ENCODE measurements at places on chromosomes 16 and 17. TPM values are rescaled to one million over a fixed set of nuclear protein-coding genes. Genes with fewer than 3 reads are reported as not detected.
A peak's percentile ranks its signal among the peaks of the same experiment; 100 is the strongest.

DNA sequence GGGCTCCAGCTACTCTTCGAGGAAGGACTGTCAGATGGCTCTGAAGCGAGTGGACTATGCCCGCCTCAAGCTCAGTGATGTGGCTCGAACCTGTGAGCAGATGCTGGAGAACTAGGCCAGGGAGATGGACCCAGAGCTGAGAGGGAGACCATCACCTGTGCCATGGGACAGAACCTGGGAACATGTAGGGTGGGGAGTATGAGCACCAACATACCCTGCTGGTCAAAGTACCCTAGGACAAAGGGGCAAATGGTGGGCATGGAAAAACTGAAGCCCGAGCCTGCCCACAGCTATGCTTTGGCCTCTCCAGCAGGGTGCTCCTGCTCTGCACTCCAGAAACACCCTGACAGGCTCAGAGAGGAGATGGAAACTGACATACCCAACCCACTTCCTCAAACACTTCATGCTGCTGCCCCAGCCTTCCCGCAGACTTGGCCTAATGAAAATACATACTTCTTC lies 1.9 kb downstream of the MED11 start:
- H3K27ac ChIP-seq = no peak overlapping the region
- peaks cover 10% of the 10 kb centered on the region for H3K4me1 ChIP-seq
- no peaks in the 10 kb centered on the region for H3K27me3 ChIP-seq
- no peak overlapping the region for H3K4me3 ChIP-seq
- DNase-seq = no peak

GRCh38 chr17:27368980-27369379 lies 75.1 kb downstream of the WSB1 start:
- no peak overlapping the region for H3K4me3 ChIP-seq
- H3K36me3 ChIP-seq = no peaks in the 10 kb centered on the region
- H3K4me1 ChIP-seq = no peaks in the 10 kb centered on the region
- no peaks in the 10 kb centered on the region for H3K27me3 ChIP-seq
- H3K27ac ChIP-seq = no peak overlapping the region

- H3K27me3 ChIP-seq = no peaks in the 10 kb centered on the region
- no peaks in the 10 kb centered on the region for H3K36me3 ChIP-seq
- DNase-seq = no peak
- H3K27ac ChIP-seq = no peak overlapping the region
These were observed 22.8 kb downstream of the UBALD1 start for GRCh38 chr16:4591706-4592470.

DNA sequence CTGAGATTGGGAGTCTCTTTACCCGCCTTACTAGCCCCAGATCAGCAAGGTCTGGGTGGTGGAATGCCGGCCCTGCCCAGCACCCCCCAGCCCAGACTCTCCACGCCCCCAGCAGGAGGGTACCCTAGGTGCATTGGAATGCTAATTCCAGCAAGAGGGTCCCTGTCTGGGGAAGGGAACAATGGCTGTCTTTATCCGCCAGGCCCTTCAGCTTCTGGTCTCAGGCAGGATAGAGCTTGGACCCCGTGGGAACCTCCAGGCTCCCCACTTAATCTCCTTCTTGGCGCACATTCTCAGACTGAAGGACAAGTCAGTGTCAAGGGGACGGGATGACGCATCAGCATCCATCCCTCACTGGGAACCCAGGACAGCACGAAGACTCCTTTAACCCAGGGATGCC lies 85.1 kb downstream of the LITAF start:
- DNase-seq = no peak
- H3K4me3 ChIP-seq = no peak overlapping the region
- H3K27me3 ChIP-seq = no peaks in the 10 kb centered on the region
- no peaks in the 10 kb centered on the region for H3K36me3 ChIP-seq
- H3K4me1 ChIP-seq = peaks cover 12% of the 10 kb centered on the region
- H3K27ac ChIP-seq = no peak overlapping the region

DNA sequence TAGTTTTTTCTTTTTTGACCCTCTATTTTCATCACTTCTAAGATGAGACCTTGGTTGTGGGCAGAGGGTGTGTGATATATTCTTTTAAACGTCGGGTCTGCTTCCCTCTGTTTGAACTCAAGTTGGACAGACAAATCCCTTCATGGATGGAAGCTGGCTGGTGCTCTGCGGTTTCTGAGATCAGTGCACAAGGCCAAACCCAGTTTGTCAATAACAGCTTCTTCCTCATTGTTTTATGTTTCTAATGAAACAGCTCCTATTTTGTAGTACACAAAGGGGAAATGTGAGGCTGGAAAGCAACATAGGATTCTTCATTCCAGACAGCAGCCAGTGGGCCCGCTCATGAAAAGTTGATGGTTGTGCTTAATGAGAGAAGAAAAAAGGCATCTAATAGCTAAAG lies 159.6 kb downstream of the PRKCA start:
- no peak overlapping the region for H3K27ac ChIP-seq
- H3K27me3 ChIP-seq = no peaks in the 10 kb centered on the region
- no peak overlapping the region for H3K4me3 ChIP-seq
- no peaks in the 10 kb centered on the region for H3K36me3 ChIP-seq
- DNase-seq = no peak
- peaks cover under 1% of the 10 kb centered on the region for H3K4me1 ChIP-seq

- no peak for DNase-seq
- no peak overlapping the region for H3K27ac ChIP-seq
- no peaks in the 10 kb centered on the region for H3K36me3 ChIP-seq
- no peaks in the 10 kb centered on the region for H3K27me3 ChIP-seq
- no peak overlapping the region for H3K4me3 ChIP-seq
- no peaks in the 10 kb centered on the region for H3K4me1 ChIP-seq
These were observed 27.5 kb upstream of the ADCY7 start for GRCh38 chr16:50238868-50239301.

DNA sequence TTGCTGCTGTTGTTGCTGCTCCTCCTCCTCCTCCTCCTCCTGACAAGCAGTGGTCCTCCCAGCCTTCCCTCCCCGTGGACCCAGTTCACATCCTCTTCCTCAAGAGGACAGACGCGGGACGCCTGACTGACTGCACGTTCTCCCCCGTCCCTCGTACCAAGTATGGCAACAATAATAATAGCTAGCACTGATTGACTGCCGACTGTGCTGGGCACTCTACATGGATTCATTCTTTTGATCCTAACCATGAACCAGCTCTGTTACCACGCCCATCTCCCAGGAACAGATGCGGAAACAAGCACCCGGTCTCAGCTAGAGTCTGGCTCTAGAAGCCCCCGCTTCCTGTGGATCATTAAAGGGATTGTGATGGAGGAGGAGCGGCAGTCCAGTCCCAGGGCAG lies 78.0 kb downstream of the GNAO1 start:
- DNase-seq = no peak
- no peak overlapping the region for H3K4me3 ChIP-seq
- H3K27ac ChIP-seq = no peak overlapping the region
- H3K36me3 ChIP-seq = no peaks in the 10 kb centered on the region
- H3K27me3 ChIP-seq = no peaks in the 10 kb centered on the region

DNA sequence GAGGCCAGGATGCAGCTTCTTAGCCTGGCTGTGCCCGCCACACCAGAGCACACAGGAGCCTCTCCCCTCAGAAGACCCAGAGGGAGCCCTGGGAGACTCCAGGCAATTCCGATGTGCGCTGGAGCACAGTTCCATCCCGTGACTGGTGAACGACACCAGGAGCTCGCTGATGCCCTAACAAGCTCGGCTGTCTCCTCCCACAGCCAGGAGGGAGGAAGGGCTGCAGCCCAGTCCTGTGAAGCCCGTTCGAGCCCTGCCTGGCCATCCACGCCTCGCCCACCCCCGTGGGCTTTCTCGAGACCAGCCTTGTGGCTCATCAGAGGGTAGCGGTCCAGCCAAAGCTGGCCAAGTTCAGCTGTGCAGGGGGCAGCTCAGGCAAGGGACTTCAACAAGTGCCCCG lies 21.8 kb upstream of the RASD1 start:
- H3K4me3 ChIP-seq = no peak overlapping the region
- H3K27ac ChIP-seq = no peak overlapping the region
- H3K36me3 ChIP-seq = no peaks in the 10 kb centered on the region
- H3K4me1 ChIP-seq = no peaks in the 10 kb centered on the region

DNA sequence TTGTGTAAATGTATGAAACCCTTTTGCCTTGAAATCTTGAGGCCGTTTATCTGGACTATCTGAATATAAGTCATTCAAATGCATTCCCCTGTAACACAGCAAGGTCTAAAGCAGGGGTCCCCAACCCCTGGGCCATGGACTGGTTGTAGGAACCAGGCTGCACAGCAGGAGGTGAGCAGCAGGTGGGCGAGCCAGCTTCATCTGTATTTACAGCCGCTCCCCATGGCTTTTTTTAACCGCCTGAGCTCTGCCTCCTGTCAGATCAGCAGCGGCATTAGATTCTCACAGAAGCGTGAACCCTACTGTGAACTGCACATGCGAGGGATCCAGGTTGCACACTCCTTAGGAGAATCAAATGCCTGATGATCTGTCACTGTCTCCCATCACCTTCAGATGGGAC lies 24.1 kb downstream of the DNAH3 start:
- no peaks in the 10 kb centered on the region for H3K4me1 ChIP-seq
- DNase-seq = no peak
- H3K27me3 ChIP-seq = no peaks in the 10 kb centered on the region
- H3K4me3 ChIP-seq = no peak overlapping the region
- no peak overlapping the region for H3K27ac ChIP-seq

GRCh38 chr17:32828822-32829221 lies 48.1 kb downstream of the MYO1D start:
- no peak overlapping the region for H3K4me3 ChIP-seq
- no peak for DNase-seq
- H3K36me3 ChIP-seq = no peaks in the 10 kb centered on the region
- no peaks in the 10 kb centered on the region for H3K4me1 ChIP-seq

- H3K36me3 ChIP-seq = no peaks in the 10 kb centered on the region
- peak within 1 kb of the TSS; percentile 89 for H3K4me3 ChIP-seq
- peak; percentile 82 for DNase-seq
- peaks cover 51% of the 10 kb centered on the region for H3K4me1 ChIP-seq
- H3K27me3 ChIP-seq = no peaks in the 10 kb centered on the region
- peak within 1 kb of the TSS; percentile 100 for H3K27ac ChIP-seq
These were observed at the start of gene SEPTIN1 for GRCh38 chr16:30382111-30382881. TSS of gene SEPTIN1 (minus strand) at chr16:30382561. CDS start at chr16:30382542, 19 bp downstream.

DNA sequence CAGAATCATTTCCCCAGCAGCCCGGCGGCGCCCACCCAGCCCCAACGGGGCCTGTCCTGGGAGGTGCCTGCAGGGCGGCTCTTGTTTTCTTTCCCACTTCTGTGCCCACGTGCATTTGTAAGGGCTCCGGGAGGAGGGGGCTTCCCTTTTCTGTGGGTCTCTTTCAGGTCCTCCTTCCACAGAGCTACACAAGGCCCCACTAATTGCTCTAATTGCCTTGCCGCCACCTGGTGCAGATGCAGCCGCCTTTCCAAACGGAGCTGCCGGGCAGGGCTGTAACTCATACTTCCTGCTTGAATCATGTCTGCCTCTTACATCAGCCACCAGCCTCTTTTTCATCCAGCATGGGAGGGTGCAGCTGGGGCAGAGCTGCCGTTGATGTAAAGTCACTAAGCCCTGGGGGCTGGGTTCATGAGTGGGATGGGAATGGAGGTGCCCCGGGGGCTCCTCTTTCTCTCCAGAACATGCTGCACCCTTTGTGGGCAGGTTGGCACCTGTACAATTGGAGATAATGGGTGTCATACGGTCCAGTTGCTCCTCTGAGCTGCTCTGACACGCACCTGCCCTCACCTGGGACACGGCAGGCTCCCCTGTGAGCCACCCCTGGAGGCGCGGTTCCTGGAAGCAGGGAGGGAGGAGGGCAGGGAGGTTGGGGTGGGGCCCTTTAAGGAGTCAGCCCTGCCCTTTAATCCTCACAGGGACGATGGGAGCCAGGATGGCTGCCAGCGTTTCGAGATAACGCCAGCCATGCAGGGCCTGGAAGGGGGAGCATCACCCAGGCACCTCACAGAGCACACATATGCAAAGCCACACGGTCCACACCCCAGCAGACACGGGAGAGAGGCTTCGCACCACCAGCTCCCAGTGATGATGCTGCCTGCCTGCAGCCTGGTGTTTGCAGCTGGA lies 41.1 kb upstream of the KLHDC4 start:
- no peaks in the 10 kb centered on the region for H3K27me3 ChIP-seq
- H3K27ac ChIP-seq = peak overlapping the region; percentile 68
- no peaks in the 10 kb centered on the region for H3K4me1 ChIP-seq
- peak; percentile 56 for DNase-seq
- H3K36me3 ChIP-seq = no peaks in the 10 kb centered on the region

DNA sequence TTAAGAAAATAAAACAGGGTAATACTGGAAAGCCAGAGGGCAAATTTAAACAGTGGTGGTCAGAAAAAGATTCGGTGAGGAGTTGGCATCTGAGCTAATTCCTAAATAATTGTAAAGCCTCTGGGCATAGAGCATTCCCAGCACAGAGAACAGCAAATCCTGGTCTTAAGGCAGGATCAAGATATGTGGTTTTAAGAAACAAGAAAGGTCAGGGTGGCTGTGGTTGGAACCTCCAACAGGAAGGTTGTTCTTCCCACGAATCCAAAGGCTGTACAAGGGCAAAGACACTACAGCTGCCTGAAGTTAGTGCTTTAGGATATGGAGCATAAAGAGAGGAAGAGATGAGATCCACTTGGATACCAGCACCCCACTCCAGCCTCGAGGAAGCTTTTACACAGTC lies 114.6 kb downstream of the ZNF18 start:
- H3K27me3 ChIP-seq = no peaks in the 10 kb centered on the region
- DNase-seq = no peak
- no peak overlapping the region for H3K4me3 ChIP-seq
- H3K4me1 ChIP-seq = no peaks in the 10 kb centered on the region
- no peaks in the 10 kb centered on the region for H3K36me3 ChIP-seq

DNA sequence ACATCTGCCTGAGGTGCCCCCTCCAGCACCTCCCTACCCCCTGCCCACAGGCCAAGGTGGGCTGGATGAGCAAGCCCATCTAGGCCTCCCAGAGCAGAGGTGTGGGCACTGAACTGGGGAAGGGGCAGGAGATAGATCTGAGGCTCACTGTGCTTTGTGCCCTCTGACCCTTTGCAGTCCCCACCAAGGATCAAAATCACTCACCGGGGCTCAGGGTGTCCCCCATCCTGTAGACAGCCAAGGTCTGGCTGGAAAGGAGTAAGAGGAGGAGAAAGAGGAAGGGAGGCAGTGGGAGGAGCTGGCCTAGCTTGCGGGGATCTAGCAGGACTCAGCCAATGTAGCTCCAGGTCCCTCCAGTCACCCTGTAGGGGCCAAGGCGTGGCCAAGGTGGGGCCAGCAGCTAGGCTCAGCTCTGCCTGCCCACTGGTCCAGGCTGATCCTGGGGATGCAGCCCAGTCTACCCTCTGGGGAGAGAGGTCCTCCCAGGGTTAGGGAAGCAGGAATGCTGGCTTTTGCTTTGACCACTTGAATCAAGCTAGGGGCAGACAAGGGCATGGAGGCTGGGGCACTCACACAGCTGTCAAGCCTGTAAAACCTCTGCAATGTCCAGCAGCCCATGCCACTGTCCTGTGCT lies 1.8 kb downstream of the SLC12A4 start:
- H3K4me1 ChIP-seq = peaks cover 10% of the 10 kb centered on the region
- H3K4me3 ChIP-seq = peak overlapping the region; percentile 88
- no peaks in the 10 kb centered on the region for H3K36me3 ChIP-seq

VTN gene
- 0.08 TPM for polyA plus RNA-seq

AKAP10 gene
- polyA plus RNA-seq = 17.0 TPM

RNF43 gene
- polyA plus RNA-seq = 1.1 TPM

CTRB2 gene
- not detected for polyA plus RNA-seq

SLC52A1 gene
- not detected for polyA plus RNA-seq

KRT24 gene
- polyA plus RNA-seq = not detected

NPIPB8 gene
- polyA plus RNA-seq = not detected
